Calu3 (cell line): ENCODE measurements at places on chromosomes 11 and 22.

GRCh38 chr11:66259225-66259624 lies 9.2 kb upstream of the RAB1B start:
- no peaks in the 10 kb centered on the region for H3K27me3 ChIP-seq
- DNase-seq: no peak
- no peak overlapping the region for H3K4me3 ChIP-seq
- H3K4me1 ChIP-seq: peaks cover 19% of the 10 kb centered on the region
- H3K27ac ChIP-seq: no peak overlapping the region

DNA sequence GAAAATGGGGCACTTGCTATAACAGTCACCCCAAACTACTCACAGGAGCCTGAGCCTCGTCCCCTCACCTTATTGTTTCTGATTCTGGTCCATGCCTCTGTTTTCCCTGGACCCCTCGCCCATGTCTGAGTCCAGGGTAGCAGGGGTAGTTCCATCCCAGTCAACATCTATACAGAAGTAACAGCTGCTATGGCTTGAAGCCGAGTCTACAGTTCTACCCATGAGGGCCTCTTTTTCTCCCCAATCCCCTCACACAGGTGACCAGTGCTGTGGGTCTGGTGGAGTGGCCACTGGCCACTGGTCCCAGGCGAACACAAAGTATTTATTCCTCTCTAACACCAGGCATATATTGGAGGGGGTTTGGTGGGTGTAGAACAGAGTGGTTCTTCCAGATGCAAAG lies 116.4 kb downstream of the ZNF280B start:
- no peak for DNase-seq
- no peak overlapping the region for H3K4me3 ChIP-seq
- H3K4me1 ChIP-seq: peaks cover 5% of the 10 kb centered on the region
- peaks cover 84% of the 10 kb centered on the region for H3K27me3 ChIP-seq

- peaks cover 13% of the 10 kb centered on the region for H3K36me3 ChIP-seq
- peaks cover 18% of the 10 kb centered on the region for H3K4me1 ChIP-seq
- no peak for DNase-seq
- H3K27ac ChIP-seq: peak overlapping the region; percentile 64
- H3K4me3 ChIP-seq: no peak overlapping the region
These were observed 21.7 kb upstream of the PICK1 start for GRCh38 chr22:38035530-38035885.

GRCh38 chr11:44266056-44266780 lies 43.7 kb downstream of the ALX4 start:
- DNase-seq: no peak
- H3K27me3 ChIP-seq: peaks cover 55% of the 10 kb centered on the region
- no peak overlapping the region for H3K4me3 ChIP-seq
- no peaks in the 10 kb centered on the region for H3K4me1 ChIP-seq

- no peaks in the 10 kb centered on the region for H3K36me3 ChIP-seq
- peaks cover 7% of the 10 kb centered on the region for H3K4me1 ChIP-seq
- H3K27ac ChIP-seq: no peak overlapping the region
These were observed 232.8 kb upstream of the UBASH3B start for GRCh38 chr11:122422682-122423081.
